Esophagus squamous epithelium (tissue), 5 donors: ENCODE measurements at places on chromosomes 7 and 10. TPM values are rescaled to one million over a fixed set of nuclear protein-coding genes. Genes with fewer than 3 reads are reported as not detected.

GRCh38 chr10:49645417-49645816 lies 31.6 kb downstream of the CHAT start:
- DNase-seq: no peak

Gene NUTM2E
- total RNA-seq: not detected

DNA sequence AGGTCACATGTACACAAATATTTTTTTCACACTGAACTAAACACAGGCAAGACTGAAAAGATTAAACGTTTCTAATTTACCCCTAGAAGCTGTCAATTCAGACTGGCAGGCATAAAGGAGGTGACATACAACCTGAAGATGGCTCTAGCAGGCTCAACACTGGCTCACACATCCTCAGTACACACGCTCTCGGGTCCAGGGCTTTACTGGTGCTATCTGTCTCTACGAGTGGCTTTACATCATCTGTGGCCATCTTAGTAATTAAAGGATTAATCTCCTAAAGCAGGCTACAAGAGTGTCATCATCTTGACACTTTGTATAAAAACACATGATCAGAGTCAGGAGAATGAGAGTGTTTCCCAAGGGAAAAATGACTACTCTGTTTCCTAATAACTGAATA lies 57.3 kb downstream of the COPG2 start:
- DNase-seq: no peak

- no peak for DNase-seq
Observed at GRCh38 chr7:7819442-7820247, 101.2 kb upstream of the RPA3 start.

Gene UNCX
- not detected for total RNA-seq

DNA sequence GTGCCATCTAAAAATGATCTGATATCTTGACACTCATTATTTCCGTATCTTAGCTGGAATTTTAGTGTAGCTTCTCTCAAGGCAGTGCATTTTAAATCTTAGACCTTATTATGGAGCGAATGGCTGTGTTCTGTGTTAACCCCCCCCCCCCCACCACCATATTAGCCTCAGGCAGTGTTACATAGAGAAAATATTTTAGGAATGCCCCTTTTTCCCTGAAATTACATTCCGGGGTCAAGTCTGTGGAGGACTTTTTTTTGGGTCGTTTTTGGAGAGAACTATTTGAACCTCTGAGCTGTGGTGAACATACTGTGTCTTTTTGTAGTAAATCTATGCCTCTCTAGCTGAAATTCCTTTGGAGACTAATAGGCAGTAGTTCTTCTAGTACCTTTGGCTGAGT lies 3.1 kb downstream of the CCDC126 start:
- no peak for DNase-seq

- DNase-seq: no peak
Observed at GRCh38 chr7:14752301-14752700, 150.2 kb downstream of the DGKB start.

DNA sequence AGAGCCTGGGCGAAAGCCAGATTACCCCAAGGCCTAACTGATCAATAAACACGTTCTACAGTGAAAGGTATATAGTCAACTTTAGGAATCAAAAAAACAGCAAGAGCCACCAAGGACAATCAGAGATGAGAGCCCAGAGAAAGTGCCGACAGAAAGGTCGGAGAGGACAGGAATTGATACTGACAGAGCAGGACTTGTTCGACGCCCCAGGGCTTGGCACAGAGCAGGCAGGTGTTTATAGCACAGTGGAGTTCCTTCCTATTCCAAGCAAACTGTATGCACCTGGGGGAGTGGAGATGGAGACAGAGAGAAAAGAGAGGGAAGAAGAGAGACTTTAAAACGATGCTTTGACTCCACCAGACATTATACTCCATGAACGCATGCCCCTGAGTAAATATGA lies 39.5 kb downstream of the PPP1R3C start:
- no peak for DNase-seq

- DNase-seq: no peak
Observed at GRCh38 chr10:59562126-59562525, 147.5 kb downstream of the SLC16A9 start.

DNA sequence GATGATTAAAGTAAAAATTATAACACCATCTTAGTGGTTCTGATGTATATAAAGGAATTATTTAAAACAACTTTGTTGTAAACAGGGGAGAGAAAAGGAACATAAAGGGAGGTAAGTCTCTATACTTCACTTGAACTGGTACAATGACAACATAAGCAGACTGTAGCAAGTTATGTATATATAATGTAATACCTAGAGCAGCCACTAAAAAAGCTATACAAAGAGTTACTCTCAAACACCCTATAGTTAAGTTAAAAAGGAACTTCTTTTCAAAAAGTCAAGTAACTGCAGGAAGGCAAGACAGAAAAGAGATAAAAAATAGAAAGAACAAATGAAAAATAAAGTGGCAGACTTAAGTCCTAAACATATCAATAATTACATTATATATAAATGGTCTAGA lies 82.3 kb downstream of the ZNF503 start:
- no peak for DNase-seq

GRCh38 chr10:58691528-58691927 lies 178.9 kb downstream of the BICC1 start:
- DNase-seq: no peak

DNA sequence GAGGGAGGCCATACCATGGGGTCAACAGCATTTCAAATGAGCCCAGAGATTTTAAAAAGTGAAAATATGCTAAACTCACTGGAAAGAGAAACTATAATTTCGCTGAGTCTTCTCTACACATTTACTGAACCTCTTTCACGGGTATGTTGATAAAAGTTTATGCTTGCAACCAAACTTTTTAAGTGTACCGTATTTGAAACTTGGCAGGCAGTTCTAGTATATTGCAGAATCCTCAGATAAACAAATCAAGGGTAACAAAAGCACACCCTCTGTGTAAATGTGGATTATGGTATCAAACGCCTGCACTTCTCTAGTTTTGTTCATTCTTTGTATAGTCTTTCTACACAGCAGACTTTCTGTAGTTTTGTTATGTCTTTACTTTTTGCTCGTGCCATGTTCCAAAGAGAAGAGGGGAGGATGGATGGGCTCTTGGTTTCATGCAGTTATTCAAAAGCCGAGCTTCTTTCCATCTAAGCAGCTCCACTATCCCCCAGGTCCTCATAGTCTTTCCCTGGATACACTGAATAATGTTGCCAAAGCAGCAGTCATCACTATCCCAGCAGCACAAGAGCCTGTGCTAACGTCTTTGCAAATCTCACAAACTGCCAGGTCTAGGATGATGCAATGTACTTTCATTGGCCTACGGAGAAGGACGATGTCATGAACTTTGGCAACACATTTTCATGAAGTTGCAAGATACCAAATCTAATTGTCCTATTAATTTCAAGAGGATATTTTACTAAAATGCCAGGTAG lies 131.2 kb downstream of the MPP7 start:
- DNase-seq: no peak

Gene PLCE1
- total RNA-seq: 1.8 TPM

Gene TFEC
- total RNA-seq: not detected

- DNase-seq: no peak
Observed at GRCh38 chr10:38119038-38119437, 24.9 kb downstream of the ZNF37A start.

DNA sequence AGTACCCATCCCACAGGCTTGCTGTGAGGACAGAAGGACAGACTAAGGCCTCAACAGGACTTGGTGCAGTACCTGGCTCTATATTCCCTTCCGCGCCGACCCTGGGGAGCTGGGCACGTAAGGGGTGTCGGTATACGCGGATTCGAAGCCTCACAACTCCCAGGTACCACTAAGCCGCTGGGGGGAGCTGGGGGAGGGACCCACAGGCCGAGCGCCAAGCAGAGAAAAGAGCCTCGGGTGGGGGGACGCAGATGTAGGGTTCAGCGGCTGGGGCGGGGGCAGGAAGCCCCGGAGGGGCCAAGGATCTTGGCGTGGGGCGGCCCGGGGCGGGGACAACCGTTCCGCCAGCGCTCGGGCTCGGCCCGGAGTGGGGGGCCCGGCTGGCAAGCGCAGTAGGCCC lies 126.4 kb upstream of the ZNF746 start:
- no peak for DNase-seq

DNA sequence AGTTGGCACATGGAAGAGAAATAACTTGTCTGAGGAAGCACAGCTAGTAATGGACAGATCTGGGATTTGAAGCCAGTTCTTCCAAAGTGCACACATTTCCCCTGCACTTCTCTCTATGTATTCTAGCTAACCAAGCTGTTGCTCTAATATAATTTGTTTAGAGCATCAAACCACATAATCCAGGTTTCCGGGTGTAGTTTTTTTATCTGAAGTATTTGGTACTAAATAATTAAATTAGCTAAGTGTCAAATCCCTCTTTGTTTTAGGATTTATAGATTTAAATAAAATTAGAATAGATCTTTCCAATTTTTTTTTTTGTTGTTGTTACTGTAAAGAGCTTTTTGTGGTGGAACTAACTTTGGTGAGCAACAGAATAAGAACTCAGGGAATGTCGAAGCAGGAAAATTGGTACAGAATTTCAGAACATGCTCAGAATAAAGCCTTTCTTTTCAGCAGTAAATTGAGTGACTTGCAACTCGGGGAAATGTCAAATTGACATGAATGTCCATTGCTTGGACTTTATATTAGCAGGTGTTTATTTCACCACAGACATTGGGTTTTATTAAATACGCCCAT lies 33.7 kb downstream of the CAMK1D start:
- no peak for DNase-seq

Gene PCLO
- 4.8 TPM for total RNA-seq

GRCh38 chr7:92813390-92814024 lies 22.9 kb downstream of the CDK6 start:
- no peak for DNase-seq

DNA sequence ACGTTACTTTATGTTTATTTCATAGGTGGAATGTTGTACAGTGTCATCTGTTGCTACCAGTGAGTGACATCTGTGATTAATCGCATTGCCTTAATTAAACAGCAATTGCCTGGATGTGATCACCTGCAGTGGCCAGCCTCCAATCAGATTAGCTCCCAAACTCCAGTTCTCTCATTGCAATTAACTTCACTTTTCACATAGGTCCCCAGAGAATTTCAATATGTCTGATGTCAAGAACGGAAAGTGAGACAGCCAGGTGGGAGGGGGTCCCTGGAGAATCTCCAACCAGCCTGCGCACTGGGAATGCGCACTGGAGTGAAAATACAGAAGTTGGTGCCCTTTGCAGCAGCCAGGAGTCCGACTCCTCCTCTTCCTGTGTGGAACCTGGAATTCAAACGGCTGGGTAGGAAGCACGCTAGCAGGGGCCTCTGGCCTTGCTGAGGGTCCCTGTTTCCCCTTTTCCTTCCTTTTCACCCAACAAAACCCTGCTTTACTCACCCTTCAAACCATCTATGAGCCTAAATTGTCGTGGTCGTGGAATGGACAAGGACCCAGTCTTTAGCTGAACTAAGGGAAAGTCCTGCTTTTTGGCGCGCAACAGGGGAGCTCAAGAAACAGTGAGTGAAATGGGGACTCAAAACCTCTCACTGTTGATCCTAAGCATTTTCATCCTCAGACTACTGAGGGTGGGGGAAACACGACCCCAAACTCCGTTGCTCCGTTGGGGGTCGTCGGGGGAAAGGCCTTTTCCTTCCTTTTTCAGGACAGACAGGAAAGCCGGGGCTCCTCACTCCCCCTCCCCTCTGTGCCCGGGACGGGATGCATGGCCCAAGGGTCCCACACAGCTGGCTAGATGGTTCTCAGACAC lies 1355.5 kb upstream of the LRRTM3 start:
- no peak for DNase-seq

Gene UPK3B
- 34.3 TPM for total RNA-seq

GRCh38 chr7:121307021-121307574 lies 21.7 kb upstream of the WNT16 start:
- no peak for DNase-seq

DNA sequence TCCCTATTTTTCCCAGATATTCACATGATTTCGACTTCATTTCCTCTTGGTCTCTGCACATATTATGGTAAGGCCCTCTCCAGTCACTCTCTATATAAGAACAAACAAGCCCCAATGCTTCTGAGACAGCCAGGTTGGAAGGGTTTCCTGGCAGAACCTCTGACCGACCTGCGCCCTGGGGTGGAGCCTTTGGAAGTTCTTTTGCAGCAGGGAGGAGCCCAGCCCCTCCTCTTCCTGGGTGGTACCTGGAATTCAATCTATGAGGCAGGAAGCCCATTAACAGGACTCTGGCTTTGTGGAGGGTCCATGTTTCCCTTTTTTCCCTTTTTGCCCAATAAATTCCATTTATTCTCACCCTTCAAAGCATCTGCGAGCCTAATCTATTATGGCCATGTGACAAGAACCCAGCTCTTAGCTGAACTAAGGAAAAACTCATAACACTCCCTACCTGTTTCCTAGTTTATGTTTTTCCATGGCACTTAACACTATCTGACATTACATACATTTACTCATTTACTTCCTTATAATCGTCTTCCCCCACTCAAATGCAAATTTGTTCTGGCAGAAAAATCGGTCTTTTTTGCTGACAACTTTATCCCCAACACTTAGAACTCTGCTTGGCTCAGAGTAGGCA lies 92.5 kb upstream of the FRMD4A start:
- no peak for DNase-seq

DNA sequence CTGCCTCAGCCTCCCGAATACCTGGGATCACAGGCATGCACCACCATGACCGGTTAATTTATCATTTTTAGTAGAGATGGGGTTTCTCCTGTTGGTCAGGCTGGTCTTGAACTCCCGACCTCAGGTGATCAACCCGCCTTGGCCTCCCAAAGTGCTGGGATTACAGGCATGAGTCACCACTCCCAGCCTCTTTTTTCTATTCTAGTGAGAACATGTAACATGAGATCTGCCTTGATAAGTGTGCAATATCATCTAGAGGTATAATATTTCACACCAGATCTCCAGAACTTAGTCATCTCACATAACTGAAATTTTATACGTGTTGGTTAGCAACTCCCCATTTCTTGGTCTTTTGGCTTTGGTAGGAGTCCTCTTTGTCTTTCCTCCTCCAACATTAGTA lies 656.9 kb downstream of the CNTNAP2 start:
- no peak for DNase-seq

Gene HTR7
- total RNA-seq: 1.4 TPM

DNA sequence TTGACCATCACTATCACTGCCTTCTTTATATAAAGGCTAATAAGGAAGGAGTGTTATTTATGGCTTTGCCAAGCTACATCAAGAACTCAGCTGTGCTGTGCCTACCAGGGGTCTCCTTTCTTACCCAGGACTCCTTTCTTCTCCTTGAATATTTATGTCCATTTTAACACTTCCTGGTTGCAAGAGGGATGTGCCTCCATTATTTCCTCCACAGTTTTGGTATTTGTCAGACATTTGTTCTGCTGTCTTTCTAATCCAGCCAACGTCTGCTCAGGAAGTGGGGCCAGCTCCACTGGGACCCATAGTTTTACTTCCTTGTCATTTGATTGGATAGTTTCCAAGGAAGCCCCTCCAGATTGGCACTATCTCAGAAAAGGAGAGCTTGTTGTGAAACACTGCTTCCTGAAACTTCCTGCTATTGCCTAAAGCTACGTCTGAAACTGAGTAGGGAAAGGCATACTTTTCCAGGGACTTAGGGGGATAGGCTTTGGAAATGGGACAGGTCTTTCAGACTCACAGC lies 6.6 kb upstream of the STRIP2 start:
- no peak for DNase-seq

- no peak for DNase-seq
Observed at GRCh38 chr7:103915680-103916357, 73.6 kb downstream of the RELN start.

GRCh38 chr7:47586925-47587324 lies 5.0 kb upstream of the TNS3 start:
- no peak for DNase-seq

- no peak for DNase-seq
Observed at GRCh38 chr7:149855361-149856305, 17.5 kb downstream of the ZNF862 start.

GRCh38 chr10:5211696-5212536 lies 15.3 kb downstream of the AKR1C4 start:
- DNase-seq: no peak
